ENCODE measurements at places on chromosomes 2 and 18.

GRCh38 chr2:207617011-207617671 is 8.1 kb downstream of the METTL21A start:
- DNase-seq, result no peak

- DNase-seq, result peak; percentile 14
Measured at GRCh38 chr2:26571316-26571715, 69.8 kb downstream of the CIB4 start.

- DNase-seq, result no peak
Measured at GRCh38 chr18:36449451-36449850, 151.9 kb downstream of the FHOD3 start.

- DNase-seq, result no peak
Measured at GRCh38 chr2:49164729-49165128, 10.4 kb upstream of the FSHR start.

GRCh38 chr2:239944694-239945551 is 80.2 kb downstream of the NDUFA10 start:
- DNase-seq, result peak; percentile 51

GRCh38 chr2:112528541-112528940 is 13.7 kb upstream of the POLR1B start:
- no peak for DNase-seq

DNA sequence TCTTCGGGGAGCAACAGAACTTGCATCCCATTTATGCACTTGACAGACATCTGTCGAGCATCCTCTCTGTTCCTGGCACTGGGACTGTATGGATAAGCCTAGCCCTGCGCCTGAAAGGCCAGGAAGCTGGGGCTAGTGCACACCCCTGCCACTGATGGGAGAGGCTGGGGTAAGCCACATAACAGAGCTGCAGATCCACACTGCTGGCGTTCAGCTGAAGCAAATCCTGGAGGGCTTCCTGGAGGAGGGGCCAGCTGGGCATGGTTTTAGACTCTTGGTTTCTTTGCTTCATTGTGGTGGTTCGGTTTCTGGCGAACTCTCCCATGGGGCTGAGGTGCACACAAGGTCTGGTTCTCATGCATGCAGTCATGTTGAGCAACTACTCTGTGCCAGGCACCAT is 45.5 kb upstream of the FOSL2 start:
- no peak for DNase-seq

DNA sequence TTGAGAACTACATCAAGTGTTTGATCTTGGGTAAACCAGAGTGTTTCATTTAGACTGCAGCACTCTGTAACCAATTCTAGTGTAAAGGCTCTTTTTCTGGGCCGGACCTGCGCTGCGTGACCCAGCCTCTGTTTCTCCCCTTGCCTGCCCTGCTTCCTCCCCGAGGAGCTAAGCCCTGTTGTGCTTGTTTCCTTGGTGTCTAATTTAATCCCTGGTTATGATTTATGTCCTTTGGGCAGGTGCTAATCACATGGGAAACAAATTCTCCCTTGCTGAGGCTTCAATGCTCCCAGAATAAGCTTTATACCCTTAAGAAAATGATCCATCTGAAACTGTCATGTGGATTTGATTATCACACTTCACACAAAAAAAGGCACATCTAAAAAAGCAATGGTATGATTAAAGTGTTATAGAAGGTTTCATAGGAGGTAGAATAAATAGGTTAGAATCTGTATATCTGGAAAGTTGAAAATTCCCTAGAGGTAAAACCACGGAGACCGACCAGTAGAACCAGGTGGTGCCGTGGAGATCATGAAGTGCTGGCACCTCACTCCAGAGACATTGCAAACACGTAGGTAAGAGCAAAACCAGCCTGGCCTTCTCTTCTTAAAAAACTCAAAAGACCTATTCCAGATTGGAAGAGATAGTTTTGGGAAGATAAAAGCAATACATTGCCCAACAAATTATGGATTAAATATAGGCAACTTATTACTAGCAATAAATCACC is 31.0 kb upstream of the SLC9A2 start:
- no peak for DNase-seq

GRCh38 chr2:52404866-52405265 is 1362.7 kb upstream of the CHAC2 start:
- no peak for DNase-seq

DNA sequence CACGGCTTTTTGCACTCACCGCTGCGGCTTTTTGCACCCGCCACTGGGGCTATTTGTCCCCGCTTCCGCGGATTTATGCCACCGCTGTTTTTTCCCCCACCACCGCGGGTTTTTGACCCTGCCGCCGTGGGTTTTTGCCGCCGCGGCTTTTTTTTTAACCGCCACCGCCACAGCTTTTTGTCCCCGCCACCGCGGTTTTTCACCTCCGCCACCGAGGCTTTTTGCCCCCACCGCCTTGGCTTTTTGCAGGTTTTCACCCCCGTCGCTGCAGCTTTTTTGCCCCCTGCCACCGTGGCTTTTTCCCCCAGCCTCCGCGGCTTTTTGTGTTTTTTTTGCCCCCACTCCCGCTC is 2796.7 kb upstream of the TEKT4 start:
- no peak for DNase-seq

DNA sequence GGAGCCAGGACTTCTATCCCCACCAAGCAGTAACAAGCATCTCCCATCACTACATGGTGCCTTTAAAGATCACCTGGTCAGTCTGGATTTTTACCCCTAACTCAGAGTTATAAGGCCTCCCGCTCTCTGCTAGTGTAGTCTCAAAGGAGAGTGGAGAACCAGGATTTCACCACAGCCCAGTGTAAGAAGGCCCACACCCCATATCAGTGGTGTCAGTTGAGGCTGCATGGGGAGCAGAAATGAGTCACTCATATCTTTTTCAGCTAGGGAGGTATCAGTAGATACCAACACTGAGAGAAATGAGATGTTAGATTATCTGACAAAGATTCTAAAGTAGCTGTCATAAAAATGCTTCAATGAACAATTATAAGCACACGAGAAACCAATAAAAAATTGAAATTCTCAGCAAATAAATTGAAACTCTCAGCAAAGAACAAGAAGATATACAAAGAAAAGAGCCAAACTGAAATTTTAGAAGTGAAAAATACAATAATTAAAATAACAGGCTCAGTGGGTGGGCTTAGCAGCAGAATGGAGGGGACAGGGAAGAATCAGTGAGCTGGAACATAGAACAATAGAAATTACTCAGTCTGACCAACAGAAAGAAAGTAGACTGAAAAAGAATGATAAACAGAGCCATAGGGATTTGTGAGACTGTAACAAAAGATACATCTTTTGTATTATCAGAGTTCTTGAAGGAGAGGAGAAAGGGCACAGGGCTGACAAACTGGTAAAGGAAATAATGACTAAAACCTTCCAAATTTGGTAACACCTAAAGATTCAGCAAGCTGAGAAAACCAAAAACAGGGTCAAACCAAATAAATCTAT is 257.7 kb downstream of the ANAPC1 start:
- no peak for DNase-seq

DNA sequence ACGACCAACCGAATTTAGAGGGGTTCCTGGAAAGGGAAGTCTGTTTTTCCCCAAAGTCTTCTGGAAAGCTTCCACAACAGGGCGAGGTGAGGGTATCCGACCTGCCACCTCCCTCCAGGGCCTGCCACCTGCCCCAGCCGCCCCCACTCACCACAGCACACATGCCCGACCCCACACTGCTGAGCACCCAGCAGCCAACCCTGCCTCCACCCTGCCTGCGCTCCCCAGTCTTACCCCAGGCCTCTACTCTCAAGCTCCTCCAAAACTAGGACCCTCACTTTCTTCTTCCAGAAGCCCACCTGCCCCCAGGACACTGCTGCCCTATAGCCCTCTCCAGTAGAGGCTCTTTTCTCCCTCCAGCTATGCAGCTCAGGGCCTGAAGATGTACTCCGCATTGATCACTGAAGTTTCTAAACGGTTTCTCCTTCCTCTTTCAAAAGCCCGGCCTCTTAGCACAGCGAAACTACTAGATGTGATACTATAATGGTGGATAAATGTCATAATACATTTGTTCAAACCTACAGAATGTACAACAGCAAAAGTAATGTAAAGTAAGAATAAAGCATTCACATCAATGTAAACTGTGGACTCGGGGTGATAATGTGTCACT is 128.8 kb upstream of the SLC1A4 start:
- no peak for DNase-seq

DNA sequence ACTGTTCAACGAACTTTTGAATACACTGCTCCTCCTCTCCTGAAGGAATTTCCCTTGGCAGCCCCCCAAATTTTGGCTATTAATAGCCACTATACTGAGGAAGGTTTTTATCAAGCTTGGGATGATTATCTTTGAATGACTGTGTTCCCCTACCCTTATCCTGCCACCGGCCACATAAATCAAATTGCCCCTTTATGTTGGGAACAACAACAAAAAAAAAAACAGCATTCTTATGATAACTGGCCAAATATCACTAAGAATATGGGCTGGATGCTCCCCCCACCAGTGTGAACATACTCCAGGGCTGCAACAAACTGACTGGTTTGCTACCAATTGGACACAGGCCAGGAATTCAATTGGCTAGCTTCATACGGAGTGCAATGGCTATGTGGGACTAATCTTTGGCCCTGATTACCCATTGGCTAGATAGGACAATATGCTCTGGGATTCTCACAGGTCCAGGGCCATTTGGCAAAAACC is 20.6 kb downstream of the DUSP11 start:
- no peak for DNase-seq

DNA sequence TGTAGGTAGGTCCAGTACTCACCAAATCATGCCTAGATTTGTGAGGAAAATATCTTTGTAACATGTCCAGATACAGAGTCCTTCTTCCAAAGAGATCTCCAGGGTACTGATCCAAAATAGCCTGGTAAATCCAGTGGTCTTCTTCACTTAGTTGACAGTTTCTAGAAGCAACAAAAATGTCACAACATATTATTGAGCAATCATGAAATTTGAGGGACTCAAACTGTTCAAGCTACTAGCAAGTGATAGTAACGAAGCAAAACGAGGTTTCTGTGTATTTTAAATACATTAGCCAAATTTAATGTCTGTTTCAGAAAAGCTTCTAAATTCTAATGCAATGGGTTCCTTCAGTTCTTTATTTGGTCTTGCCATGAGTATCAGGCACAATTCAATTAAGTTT is 142.8 kb downstream of the CCDC148 start:
- DNase-seq, result no peak

DNA sequence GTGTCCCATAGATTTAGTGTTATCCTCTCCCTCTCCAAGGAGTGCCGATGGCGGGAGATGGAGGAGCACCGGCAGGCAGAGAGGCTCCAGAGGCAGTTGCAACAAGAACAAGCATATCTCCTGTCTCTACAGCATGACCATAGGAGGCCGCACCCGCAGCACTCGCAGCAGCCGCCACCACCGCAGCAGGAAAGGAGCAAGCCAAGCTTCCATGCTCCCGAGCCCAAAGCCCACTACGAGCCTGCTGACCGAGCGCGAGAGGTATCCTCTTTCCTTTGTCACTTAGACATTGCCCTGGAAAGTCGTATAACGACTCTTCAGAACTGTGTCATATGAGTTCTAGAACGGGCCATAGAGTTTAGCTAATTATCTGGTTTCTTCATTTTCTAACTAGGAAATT is 132.2 kb upstream of the IL1R2 start:
- DNase-seq, result no peak
